Cardiac muscle cell (in vitro differentiated cells and primary cell): ENCODE measurements at places on chromosomes 11 and 22. TPM values are rescaled to one million over a fixed set of nuclear protein-coding genes. Genes with fewer than 3 reads are reported as not detected.
A peak's percentile ranks its signal among the peaks of the same experiment; 100 is the strongest.

PIH1D2 gene
- total RNA-seq: 1.3 and 2.4 TPM in 2 replicates

PRODH gene
- total RNA-seq: 2.1 and 7.1 TPM in 2 replicates

CELF1 gene
- 72.2 and 178 TPM in 2 replicates for total RNA-seq

TRIM48 gene
- total RNA-seq: not detected in 2 replicates

OR2AG1 gene
- not detected in 2 replicates for total RNA-seq

ROBO3 gene
- total RNA-seq: 7.1 and 10.3 TPM in 2 replicates

PIWIL4 gene
- total RNA-seq: 1.7 and 1.8 TPM in 2 replicates

RTN4R gene
- 5.3 and 9.8 TPM in 2 replicates for total RNA-seq

GRCh38 chr11:65207918-65208784 lies 26.4 kb downstream of the CAPN1 start:
- DNase-seq: no peak

DNA sequence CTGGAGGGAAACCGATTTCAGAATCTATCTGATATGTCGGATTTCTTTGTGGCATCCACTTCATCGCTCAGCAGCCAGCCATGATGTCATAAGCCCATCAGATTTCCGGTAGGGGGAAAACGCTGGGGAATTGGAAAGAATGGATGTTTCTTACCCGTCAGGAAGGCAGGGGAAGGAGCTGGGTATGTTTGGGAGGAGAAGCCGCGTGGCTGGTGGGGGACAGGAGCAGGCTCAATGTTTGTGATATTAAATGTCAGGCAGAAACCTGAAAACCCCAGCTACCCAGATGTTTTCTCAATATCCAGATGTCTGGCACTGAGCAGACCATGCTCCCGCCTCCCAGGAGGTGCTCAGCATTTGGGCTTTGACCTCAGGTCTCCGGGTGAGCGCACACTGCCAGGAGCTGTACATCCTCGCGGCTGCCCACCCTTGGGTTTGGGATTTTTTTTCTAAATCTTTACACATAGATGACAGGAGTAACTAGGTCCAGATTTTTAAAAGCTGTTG lies 67.5 kb downstream of the NFAM1 start:
- DNase-seq: no peak

GRCh38 chr22:20229916-20230775 lies 38.0 kb downstream of the RTN4R start:
- peak; percentile 11 for DNase-seq

DNA sequence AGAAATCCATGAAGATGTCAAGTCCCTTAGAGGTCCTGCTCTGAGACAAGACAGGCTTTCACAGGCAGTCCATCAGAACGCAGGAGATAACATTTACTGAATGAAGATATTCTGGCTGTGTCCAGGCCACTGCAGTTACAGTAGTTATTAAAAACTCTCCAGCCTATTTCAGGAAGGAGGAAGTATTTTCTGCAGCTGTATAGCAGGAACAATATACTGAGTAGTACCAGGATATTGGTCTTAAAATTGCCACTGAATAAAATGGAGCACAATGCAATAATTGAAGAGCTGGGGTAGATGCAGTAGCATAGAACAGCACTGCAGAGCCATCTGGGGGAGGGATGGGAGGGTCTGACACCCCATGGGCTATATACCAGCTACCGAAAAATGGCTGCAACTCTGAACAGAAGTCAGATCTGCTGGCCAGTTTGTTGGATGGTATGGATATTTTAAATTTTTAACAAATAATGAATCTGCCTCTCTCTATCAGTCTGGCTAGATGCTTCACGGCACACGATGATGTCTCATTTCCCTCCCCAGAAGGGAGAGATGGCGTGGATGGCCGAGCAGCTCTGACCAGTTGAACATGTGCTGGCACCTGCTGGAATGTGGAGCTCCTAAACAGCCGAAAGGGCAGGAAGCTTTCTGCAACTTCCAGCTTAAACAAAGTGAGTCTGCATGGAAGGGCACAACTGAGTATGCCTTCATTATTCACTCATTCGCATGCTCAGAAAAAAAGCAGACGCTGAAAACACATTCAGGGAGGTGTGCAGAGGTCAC lies 342.1 kb upstream of the SYN3 start:
- DNase-seq: no peak

DNA sequence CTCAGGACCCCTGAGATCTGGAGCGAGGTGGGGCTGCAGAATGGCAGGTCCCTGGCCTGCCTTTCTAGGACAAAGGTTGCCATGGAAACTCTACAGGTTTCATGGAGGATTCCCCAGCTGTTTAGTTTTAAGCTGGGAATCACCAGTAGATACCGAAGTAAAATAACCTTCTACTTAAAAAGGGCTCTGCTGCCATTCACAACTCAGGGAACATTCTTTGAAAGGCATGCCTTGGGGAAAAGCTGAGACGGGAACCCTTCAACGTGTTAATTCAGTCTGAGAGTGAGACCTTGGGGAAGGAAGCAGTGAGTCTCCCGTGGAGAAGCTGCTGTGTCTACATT lies 493.3 kb downstream of the BRD1 start:
- no peak for DNase-seq

GRCh38 chr22:37922191-37922590 lies 16.1 kb downstream of the MICALL1 start:
- no peak for DNase-seq

DNA sequence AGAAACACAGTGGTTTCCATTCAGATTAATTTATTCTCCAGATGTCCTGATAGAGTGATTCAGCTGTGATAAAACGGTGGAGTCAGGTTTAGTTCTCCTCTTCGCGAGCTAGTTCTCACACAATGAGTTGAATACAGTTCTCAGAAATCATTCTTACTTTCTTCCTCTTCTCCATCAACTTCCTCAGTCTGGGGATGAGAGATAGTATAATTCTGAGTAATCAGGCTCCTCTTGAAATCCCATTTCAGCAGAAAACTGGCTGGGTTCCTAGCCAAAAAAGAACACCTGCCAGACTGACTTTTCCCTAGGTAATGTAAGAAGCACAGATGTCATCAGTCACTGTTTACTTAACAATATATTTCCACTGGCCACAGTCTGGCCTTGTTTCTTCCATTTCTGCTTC lies 76.7 kb downstream of the SVIP start:
- DNase-seq: no peak

- DNase-seq: no peak
Observed at GRCh38 chr11:48058788-48059187, 78.4 kb downstream of the PTPRJ start.

DNA sequence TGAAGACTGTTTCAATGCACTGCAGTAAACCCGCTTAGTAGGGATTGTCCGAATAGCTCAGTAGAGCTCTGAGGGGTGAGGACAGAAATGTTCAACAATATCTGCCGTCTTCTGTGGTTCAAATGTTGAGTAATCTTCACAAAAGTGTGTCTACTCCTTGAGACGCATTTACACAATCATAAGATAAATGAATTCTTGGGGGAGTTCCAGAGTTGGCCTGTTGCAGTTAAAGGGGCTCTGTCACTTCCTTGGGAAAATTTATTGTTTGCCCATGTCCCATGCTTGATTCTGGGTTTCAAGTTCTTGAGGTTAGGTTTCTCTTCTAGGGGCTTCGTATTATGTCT lies 614 bp downstream of the ANO3 start:
- DNase-seq: no peak

DNA sequence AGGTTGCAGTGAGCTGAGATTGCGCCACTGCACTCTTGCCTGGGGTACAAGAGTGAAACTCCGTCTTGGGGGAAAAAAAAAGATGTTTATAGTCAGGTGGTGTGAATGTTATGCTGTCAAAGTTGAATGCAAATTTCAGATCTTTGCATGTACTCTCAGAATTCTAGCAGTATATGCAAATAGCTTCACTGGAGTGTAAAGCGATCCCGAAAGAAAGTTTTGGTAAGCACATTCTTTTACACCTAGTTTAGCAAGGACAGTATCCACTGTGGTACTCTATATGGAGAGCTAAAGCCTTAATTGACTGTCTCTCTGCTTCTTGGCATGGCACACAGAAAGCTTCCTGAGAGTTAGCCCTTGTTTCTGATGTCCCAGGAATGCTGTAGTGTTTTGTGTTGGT lies 4.0 kb downstream of the JAM3 start:
- DNase-seq: no peak
